ENCODE measurements at places on chromosomes 16 and 17.

- no peak for DNase-seq
These were observed 17.6 kb upstream of the PHF12 start for GRCh38 chr17:28968914-28969295.

DNA sequence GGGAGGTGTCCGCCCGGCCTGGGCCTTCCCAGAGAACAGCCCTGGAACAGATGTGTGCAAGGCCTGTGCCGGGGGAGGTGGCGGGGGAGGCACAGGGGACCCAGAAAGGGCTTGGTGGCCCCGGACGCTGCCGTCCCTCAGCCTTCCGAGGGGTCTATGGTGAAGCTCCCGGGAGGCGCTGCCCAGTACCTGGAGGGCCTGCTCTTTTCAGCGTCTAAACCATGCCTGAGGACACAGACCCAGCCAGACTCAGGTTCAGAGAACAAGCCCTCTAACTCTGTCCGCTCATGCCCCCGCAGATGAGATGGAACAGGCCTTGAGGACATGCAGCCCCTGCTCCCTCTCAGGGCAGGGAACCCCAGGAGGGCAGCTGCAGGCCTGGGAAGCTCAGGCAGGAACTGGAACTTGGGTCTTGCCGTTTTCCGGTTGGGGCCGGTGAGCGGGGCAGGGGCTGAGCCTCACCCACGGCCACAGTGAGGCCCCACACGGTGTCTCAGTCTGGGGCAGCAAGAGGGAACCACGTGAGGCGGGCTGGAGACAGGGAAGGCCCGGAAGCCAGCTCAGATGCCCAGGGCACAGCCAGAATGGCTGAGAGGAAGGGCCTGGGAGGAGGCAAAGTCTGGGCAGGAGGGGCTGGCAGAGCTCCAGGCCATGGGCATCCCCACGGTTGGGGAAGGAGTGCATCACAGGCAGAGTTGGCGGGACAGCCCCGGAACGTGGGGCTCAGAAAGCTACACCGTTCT lies 12.5 kb downstream of the SLC16A3 start:
- DNase-seq: no peak

GRCh38 chr16:87802670-87803069 lies 36.9 kb upstream of the KLHDC4 start:
- no peak for DNase-seq

DNA sequence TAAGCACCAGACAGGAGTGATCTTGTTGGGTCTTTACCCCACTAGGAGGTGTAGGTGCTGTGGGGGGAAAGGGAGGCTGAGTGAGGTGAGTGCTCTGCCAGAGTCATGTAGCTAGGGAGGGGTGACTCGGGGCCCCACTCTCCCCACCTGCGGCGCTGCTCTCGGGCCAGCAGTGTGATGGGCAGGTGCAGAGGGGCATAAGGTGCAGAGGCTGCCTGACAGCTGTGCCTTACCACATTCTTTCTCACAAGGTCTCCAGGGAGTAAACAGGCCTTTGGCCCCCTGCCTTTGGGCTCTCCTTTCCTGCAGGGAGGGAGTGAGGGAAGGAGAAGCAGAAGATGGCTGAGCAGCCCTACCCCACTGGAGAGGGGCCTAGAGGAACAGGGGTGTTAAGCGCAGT lies 4.5 kb upstream of the CNP start:
- no peak for DNase-seq

GRCh38 chr16:83365166-83365565 lies 442.6 kb upstream of the HSBP1 start:
- no peak for DNase-seq

DNA sequence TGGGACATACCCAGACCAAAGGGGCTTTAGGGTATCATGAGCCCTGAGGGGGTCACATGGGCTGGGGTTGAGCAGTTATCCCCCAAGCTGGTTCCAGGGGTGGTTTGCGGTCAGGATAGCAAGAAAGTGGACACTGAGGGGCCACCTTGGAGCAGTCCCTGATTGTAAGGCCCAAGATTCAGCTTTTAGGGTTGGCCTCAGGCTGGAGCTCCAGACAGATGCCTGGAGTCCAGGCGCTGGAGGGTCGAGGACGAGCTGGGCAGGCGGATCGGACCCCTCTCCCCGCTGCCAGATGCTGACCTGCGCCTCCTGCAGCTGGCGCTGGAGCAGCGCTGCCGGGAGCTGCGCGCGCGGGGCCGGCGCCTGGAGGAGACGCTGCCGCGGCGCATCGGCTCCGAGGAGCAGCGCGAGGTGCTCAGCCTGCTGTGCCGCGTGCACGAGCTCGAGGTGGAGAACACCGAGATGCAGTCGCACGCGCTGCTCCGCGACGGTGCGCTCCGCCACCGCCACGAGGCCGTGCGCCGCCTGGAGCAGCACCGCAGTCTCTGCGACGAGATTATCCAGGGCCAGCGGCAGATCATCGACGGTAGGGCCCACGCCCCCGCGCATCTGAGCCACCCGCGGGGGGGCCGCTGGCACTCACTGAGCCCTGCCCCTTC lies 10.0 kb downstream of the BTBD17 start:
- DNase-seq: no peak

- no peak for DNase-seq
These were observed 16.7 kb downstream of the BPTF start for GRCh38 chr17:67841992-67842391.

DNA sequence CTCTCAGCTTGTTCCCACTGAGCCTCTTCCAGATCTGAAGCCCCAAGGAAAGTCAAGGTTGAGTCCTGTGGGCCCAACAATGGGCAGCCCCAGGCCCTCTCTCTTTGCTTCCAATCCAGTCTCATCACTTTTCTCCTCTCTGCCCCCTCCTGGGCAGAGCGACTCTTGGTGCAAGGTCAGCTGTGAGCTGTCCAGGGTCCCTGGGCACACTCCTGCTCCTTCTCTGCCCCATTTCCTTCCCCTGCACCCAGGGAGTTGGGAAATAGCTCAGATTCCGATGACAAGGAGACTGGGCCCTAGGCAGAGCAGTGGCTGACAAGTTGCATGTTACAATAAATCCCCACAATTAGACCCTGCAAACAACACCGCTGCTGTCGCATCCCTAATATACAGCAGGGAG lies 16.1 kb upstream of the CRHR1 start:
- no peak for DNase-seq

DNA sequence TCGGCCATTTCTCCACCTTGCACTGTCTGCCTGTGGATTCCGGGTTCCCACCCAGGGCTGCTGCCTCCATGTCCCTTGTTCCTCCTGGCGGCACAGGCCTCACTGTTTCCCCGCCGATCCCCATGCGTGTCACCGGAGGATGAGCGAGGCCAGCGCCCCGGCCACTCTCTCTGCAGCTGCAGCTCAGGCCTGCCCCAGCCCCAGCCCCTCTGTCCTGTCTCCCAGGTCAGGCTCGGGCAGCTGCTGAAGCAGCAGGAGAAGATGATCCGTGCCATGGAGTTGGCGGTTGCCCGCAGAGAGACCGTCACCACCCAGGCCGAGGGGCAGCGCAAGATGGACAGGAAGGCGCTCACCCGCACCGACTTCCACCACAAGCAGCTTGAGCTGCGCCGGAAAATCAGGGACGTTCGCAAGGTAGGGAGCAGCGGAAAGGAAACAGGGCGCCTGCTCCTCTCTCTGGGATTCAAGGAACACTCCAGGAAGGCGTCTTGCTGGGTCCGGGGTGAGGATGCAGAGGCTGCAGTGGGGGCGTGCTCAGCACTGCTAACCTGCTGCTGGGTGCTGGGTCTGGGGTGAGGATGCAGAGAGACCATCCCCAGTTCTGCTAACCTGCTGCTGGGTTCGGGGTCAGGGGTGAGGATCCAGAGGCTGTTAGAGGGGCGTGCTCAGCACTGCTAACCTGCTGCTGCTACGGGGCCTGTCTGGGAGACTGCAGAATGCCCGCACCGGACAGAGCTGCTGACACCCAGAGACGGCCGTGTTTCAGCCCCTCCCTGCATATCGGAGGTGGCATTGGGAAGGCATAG lies 6.1 kb upstream of the GAA start:
- DNase-seq: no peak

DNA sequence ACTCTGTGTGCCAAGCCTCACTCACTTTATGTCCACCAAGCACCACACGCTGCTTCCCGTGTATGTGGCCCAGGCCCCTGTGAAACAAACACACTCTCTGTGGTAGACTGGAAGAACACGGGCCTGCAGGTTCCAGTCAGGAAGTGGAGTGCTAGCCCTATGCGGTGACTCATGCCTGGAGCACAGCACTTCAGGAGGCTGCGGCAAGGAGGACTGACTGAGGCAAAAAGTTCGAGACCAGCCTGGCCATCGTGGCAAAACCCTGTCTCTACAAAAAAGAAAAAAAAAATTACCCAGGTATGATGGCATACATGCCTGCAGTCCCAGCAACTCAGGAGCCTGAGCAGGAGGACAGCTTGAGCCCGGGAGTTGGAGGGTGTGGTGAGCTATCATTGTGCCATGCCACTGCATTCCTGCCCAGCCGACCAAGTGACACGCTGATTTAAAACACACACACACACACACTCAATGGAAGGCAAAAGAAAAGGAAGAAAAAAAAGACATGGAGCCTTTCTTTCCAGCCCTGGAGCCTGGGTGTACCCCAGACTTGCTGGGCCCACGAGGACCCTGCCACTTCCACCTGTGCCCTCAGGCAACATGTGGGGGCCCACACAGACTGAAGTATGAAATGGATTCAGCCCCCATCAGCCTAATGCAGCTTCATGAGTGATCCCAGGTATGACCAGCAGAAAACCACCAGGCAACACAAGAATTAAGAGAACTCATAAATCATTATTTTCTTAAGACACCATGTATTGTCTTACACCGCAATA lies 126.6 kb downstream of the ANKRD11 start:
- DNase-seq: no peak

- DNase-seq: no peak
These were observed 85.3 kb upstream of the NSRP1 start for GRCh38 chr17:30031214-30031869.

DNA sequence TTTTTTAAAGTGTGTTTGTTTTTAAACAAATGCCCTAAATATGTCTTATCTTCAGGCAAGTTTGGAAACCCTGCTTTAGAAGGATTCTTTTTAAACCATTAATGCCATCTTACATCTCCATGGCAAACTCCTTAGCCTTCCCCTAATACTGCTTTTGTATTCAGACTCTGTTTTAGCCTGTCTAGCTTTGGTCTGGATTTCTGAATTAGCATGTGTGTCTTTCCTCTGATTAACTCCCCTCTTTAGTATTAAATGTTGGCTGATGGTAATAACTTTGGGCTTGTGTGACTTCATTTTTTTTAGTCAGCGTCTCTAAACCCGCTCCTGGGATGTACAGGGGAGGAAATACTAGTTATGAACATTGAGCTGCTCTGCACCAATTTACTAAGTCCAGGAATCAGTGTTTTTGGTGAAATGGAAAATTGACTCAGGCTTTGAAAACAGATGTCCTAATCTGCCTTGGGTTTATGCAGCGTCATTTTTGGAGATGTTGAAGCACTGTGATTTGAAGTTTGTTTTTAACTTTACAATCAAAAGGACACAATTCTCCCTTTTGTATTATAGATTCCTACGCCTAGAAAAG lies 22.2 kb downstream of the WIPF2 start:
- DNase-seq: no peak

DNA sequence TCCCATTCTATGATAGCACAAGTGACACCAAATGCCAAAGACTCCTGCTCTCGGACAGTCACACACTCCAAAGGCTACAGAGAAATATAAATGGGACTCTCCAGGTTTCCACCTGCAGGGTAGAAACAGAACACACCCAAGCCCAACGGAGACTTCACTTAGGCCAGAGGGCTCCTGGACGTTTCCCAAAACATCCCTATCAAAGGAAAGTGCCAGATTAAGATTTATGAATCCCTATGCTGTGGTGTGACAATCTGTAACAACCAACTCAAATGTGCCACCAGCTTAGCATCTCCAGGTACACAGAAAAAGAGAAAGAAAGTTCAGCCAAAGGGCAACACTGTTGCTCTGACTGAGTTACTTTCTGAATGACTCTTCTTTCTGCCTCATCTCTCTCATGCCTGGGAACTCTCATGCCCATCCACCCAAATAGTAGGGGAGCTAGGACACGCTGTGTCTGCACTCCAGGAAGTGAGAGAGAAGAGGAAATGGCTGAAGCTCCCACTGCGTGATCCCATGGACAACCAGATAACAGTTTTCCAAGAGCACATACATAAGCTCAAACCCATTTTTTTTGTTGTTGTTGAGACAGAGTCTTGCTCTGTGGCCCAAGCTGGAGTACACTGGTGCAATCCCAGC lies 49.7 kb downstream of the SMG6 start:
- DNase-seq: no peak

DNA sequence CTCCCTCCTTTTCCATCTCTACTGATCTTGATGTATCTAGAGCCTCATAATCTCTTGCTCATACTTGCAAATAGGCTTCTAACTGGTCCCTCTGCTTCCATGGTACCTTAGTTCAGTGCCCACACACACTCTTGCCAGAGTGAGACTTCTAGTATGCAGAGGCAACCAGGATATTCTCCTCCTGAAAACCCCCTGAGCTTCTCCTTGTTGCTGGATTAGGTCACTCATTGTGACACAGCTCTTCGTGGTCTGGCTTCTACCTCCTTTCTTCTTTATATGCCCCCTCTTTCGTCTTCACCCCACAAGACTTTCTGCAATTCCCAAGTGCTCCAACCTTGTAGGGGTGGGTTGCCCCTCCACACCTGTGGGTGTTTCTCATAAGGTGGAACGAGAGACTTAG lies 2.5 kb upstream of the FAM20A start:
- DNase-seq: no peak

DNA sequence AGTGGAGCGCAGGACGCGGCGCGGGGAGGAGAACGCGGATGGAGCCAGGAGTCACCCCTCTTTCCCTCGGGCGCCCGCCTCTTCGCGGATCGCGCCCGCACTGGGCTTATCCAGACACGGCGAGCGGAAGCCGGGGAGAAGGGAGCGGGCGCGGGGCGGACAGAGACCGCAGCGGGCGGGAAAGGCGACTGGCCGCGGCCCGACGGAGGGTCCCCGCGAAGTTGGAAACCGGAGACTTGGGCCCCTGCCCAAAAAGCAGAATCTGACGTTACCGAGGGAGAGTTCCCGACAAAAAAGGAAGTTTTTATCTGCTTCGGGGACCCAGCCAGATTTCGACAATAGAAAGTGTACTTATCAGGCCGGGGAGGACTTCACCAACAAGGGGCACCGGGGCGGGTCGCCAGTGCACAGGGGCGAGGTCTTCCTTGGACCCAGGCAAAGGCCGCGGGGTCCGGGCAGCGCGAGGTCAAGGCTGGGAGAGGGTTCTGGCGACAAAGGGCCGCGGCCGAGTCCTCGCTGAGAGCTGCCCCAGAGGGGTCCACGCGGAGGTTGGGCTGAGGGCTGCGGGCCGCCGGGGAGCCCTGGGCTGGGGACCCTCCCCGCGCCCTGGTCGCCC lies 519 bp downstream of the ST6GALNAC2 start:
- no peak for DNase-seq

DNA sequence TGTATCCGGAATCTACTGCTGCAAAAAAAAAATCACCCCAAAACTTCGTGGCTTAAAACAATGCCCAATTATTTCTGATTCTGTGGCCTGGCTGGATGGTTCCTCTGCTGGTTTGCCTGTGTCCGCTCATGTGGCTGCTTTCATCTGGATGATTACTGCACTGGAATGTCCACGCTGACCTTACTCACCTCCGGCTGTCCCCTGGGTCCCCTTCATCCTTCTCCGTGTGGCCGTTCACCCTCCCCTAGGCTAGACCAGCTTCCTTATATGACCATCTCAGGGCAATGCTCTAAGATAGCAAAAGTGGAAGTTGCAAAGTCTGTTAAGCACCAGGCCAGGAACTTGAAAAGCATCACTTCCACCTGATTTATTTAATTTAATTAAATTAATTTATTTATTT lies 31.4 kb upstream of the SPNS2 start:
- DNase-seq: no peak
